ENCODE measurements at places on chromosomes 1 and 21.

- no peak for DNase-seq
Measured at GRCh38 chr1:85188530-85188929, 12.3 kb downstream of the SYDE2 start.

DNA sequence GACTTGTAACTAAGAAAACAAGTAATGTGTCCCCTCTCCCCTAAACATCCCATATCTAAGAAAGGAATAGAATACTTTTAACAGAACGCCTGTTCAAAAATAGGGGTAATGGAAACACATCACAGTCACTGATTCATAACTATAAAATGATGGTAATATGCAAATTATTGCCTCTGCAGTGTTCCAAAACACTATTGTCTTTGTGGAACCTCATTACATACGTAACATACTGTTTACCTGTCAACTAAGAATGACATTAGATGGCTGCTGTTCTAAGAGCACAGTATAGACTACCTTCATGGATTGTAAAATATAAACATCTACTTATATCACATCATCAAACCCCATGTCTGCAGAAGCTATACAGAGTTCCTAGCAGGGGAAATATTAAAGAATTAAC, 3.4 kb upstream of the BCL2L15 start:
- no peak for DNase-seq

- DNase-seq = no peak
Measured at GRCh38 chr1:109502364-109502851, 7.1 kb downstream of the AMIGO1 start.

DNA sequence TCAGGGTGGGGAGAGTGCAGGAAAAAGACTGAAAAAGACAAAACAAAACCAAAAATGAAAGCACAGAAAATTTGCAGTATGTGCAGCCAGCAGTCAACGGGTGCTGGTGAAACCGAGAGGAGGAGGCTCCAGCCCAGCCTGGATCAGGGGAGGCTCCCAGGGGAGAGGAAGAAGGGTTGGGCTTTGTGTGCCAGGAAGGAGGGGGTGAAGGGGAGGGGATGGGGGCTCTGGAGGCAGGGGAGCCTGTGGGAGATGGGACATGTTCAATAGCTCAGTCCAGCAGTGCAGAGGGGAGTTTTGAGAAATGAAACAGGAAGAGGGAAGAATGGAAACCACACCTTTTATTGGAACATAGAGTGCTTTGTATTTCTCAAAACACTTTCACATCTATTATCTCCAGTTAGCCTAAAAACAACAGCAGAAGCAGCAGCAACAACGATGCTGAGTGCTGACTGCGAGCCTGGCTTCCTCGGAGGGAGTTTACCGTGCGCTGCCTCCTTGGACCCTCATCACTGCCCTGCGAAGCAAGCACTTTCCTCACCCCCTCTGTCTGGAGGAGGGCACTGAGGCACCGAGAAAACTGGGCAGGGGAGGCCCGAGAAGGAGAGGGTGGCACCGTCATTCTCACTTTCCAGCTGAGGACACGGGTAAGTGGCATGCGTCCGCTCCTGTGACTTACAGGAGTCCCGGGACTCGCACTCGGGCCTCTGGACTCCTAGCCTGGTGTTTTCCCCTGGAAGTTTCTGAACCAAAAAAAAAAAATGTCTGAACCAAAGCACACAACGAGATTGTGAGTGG, 62.9 kb downstream of the MDM4 start:
- DNase-seq = no peak

DNA sequence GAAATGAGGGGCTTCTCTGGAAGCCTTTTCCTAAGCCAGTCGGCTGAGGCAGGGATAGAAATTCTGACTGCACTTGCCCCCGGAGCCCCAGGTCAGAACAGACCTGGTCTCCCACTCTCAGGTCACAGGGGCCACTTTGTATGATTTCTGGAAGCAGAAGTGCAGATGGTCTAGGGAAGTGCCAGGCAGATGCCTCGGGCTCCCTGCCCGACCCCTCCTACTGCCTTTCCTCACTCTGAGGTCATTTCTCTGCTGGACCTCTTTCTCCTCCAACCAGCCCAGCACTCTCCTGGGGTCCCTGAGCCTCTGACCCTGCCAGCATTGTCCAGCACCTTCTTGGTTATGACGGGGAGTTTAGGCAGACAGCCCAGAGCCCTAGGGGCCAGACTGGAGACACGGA, 8.7 kb downstream of the RUNX3 start:
- no peak for DNase-seq

DNA sequence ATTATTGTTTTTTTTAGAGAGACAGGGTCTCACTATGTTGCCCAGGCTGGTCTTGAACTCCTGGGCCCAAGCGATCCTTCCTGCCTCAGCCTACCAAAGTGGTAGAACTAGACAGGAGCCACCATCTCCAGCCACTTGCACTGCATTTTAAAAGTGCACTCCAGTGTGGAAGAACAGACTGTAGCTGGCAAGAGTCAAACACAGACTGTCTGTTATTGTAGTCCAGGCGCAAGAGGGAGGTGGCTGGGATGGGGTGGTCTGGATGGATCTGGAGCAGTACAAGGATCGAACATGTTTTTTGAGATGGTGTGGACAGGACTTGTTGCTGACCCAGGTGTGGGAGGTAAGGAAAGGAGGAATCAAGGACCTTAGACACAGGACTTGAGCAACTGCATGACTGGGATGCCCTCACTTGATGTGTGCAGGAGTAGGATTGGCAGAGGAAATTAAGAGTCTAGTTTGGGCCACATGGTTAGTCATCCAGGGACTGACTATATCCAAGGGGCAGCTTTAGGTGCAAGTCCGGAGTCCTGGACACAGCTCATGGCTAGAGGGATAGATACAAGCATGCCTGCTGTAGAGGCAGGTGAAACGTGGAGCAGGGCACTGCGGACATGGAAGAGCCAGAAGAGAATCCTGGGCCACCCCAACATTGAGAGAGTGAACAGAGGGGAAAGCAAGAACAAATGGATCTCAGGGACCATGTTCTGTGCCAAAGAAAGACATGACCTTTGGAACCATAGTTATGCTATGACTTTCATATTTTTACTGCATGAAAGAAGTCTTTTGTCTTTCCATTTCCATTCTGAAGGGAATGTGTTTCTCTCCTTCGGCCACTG, 42.0 kb downstream of the ELK4 start:
- DNase-seq = no peak

- no peak for DNase-seq
Measured at GRCh38 chr1:34884961-34885360, 25.4 kb upstream of the SMIM12 start.

DNA sequence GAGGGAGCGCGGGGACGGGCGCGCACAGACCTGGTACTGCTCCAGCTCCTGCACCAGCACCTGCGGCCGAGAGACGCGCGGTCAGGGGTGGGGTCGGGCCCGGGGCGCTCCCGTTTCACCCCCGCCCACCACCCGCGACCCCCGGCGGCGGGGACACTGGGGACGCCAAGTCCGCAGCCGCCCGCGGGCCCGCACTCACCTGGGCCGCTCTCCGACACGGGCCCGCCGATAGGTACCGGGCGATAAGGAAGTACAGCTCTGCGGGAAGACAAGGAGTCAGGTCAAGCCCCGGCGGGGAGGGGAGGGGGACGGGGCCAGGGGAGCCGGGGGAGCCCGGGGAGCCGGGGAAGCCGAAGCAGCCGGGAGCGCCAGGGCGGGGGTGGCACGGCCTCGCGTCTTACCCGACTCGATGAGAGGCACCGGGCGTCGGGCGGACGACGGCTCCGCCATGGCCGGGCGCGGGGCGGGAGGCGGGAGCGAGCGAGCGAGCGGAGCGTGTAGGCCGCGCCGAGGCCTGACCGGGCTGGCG, 326 bp downstream of the BRWD1 start:
- no peak for DNase-seq

GRCh38 chr21:39685991-39686390, 59.0 kb upstream of the IGSF5 start:
- no peak for DNase-seq

GRCh38 chr1:8565802-8566201, 247.9 kb downstream of the SLC45A1 start:
- no peak for DNase-seq

DNA sequence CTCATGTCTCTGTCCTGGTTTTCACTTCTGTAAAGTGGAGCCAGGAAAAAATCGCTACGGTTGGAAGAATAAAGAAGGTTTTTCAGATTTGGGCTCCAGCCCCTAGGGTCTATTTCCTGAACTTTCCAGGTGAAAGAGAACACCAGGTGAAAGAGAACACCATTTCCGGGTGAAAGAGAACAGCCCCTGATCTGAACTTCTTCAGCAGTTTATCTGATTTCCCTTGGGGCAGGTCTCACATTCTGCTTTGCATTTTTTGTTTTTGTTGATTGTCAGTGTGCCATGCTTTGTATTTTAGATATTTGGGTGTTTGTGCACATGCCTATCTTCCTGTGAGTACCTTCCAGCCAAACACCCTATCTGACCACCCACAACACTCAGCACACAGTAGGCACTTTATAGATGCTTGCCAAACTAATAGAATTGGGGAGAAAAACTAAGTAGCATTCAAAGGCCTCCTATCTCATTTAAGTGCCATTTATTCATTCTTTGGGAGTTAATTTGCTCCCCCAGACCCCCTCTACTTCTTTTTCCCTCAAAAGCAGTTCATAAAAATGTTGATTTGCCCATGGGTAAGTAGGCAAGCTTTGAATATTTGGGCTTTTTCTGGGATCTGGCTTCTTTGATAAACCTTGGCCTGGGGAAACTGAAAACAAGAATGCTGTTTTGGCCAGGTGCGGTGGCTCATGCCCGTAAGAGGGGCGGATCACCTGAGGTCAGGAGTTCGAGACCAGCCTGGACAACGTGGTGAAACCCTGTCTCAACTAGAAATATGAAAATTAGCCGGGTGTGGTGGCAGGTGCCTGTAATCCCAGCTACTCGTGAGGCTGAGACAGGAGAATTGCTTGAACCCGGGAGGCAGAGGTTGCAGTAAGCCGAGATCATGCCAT, 2.2 kb downstream of the NAV1 start:
- DNase-seq = no peak

DNA sequence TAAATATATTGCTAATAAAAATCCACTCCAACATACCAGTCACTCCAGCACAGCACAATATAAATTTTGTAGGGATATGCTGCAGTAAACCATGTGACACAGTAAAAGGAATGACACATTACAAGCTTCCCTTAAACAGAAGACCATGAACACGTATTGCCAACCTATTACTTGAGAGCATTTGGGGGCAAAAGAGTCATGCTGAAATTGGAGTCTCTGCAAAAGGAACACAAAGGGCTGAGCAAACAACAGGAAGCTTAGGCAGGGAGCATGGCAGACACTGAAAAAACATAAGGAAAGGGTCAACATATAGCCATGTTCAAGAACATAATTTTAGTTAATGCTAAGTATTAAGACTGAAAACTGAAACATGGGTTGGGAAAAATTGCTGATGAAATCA, 214.5 kb downstream of the SMYD3 start:
- DNase-seq = no peak

DNA sequence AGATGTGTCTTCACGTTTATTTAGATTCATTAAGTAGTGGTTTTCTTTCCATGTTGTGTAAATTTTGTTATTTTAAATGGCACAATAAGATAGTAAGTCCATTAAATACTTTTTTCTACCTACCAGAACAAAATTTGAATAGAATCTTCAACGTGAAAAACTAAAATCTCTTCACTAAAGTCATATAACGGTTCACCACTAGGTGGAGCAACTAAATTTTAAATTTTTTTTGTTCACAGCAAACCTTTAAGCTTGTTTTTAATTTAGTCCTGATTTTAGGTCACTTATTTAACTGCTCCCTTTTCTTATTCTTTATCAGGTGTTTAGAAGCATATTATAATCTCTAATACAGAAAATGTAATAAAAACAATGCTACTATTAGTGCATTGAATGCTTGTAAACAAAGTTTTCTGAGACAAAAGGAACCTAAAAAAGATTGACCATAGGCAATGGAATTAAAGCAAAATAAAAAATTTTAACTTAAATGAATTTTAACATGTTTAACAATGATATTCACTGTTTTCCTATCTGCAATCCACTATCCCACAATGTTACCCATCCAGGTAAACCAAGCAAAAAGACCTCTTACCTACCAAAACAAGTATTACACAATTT, 28.3 kb upstream of the PKN2 start:
- no peak for DNase-seq

- DNase-seq = no peak
Measured at GRCh38 chr1:16434501-16434900, 2.7 kb downstream of the SPATA21 start.

- DNase-seq = no peak
Measured at GRCh38 chr1:11134251-11134897, 34.7 kb upstream of the EXOSC10 start.

DNA sequence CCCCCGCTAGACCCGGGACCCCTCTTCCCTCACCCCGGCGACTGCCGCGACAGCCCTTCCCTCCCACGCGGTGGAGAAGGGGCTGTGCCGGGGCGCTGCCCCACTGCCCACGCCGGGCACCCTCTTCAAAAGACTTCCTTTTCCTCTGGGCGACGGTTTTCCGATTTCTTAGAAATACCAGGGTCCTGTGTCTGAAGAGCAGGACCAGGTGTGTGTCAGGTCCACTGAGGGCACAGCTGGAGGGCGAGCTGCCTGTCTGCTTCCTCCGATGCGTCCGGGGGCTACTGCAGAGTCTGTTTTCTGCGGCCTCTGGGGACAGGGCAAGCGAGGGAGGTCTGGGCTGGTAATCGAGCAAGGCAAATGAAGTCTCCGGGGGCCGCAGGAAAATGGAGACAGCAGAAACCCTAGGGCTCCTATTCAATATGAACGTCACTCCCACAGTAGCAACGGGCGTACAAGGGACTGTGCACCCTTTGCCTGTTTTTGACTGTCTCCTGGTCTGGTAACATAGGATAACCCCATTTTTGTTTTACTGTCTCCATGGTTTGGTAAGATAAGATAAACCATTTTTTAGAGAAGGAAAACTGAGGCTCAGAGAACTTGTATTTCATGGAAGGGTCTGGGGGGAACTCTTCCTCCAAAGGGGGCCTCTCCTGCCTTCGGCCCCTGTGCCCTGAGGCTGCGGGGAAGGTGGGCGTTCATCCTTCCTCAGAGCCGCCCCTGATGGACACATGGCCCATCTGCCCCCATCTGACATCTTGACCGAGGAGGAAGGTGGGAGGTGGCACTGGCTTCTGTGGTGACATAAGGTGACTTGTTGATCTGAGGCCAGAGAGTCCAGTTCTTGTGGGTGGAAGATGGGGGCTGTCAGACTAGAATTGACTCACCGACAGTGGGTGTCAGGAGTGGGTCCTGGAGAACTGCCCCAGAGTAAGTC, 970 bp downstream of the TNFRSF1B start:
- no peak for DNase-seq

- DNase-seq = no peak
Measured at GRCh38 chr21:45582128-45582527, 39.9 kb upstream of the SLC19A1 start.

GRCh38 chr1:53517109-53517508, 57.9 kb downstream of the DMRTB1 start:
- no peak for DNase-seq

- no peak for DNase-seq
Measured at GRCh38 chr1:56638248-56638647, 6.9 kb upstream of the PRKAA2 start.

DNA sequence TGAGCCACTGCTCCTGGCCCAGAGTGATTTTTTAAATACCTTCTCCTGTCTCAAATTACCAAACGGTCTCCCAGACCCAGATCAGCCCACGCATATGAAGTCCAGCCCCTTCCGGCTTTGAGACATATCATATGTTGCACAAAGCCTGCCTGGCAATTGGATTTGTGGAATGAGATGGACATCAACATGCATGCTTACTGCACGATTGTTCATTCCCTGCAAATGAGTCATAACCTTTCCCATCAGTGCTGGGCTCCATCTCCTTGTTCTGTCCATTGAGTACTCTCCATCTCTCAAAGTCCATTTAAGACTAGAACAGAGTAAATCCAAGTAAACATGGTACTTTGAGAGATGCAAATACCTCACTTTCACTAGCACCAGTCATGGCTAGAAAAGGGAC, 612.2 kb upstream of the USP24 start:
- peak; percentile 87 for DNase-seq

All from HFF-Myc (cell line).